ENCODE measurements at places on chromosomes 5 and 9.

DNA sequence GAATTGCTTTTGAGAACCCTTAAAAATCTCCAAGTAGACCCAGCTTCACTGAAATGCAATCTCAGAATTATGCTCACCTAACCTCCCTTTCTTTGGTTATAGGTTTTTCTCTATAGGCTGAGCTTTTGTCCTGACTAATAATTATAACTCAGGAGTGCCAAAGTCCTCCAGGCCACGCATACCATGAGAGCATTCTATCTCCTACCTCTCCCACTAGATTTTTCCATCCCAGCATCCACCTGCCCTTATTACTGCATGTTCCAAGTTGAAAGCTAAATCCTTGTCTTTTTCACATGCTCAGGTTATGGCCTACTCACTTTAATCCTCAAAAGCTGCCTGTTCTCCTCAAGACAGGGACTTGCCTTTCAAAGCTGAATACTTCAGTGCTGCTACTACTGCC lies 22.1 kb downstream of the ZNF346 start:
- DNase-seq, result no peak

- DNase-seq, result no peak
Observed at GRCh38 chr5:168681556-168682183, 102.5 kb upstream of the PANK3 start.

GRCh38 chr5:148910686-148911361 lies 84.4 kb downstream of the ADRB2 start:
- DNase-seq, result no peak

GRCh38 chr9:124761196-124761595 lies 9.9 kb downstream of the NR6A1 start:
- DNase-seq, result no peak

DNA sequence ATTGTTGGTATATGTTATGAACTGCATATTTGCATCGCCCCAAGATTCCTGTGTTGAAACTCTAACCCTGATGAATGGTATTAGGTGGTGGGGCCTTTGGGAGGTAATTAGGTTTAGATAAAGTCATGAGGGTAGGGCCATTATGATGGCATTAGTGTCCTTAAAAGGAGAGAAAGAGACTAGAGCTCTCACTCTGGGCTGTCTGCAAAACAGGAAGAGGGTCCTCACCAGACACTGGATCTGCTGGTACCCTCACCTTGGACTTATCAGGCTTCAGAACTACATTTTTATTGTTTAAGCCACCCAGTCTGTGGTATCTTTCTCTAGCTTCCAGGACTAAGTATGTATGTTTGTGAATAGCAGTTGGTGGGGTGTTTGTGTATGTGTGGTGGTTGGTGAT lies 68.9 kb downstream of the MACIR start:
- no peak for DNase-seq

GRCh38 chr9:121445986-121446385 lies 53.7 kb downstream of the GGTA1 start:
- DNase-seq, result no peak

DNA sequence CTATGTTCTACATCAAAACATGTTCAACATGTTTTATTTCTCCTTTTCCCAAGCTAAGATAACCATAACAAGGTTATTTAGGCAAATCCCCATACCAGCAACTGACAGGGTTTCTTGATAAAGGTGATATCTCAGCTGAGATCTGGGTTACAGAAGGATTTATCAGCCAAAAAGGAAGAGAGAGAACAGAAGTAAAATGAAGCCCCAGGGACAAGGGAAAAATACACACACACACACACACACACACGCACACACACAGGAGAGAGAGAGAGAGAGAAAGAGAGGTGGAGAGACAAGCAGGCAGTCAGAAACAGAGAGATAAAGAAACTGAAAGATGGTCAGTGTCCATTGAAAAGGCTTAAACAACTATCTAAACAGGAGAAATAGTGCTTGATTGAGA lies 19.7 kb upstream of the MLLT3 start:
- DNase-seq, result no peak

DNA sequence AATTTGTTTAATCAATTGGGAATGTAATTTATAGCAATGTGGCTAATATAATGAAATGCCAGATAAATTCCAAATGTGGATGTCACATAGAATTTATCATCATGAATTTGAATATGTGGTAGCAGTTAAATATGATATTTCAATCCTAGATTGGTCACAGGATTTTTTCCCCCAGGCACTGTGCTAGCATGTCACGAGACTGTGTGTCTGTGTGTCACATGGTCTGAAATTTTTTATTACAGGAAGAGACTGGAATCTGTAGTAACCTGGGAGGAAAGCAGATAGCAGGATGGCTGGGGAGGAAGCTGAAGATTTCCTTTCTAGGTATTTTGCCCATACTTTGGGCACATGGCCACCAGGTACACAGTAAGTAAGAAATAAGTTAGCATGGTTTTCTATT lies 35.4 kb upstream of the MSH3 start:
- DNase-seq, result no peak

GRCh38 chr5:5078009-5078897 lies 61.9 kb upstream of the ADAMTS16 start:
- DNase-seq, result no peak

GRCh38 chr9:35697486-35697885 lies 7.8 kb upstream of the TPM2 start:
- no peak for DNase-seq

DNA sequence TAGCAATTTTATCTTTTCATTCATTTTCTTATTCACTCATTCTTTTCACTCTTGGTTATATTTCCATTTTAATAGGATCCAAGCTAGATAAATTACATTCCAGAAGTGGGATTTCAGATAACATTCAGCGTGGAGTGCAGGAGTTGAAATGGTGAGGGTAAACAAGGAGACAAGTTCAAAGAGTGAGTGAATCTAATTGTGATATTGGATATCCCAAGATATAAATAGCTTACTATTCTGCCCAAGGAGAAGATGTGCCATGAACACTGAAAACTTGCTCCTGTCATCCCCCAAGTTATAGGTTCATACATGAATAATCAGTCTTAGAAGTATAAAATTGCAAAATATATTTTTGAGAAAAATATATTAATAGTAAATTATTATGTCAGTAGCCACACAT lies 459.3 kb downstream of the CETN3 start:
- DNase-seq, result no peak

- DNase-seq, result no peak
Observed at GRCh38 chr5:82863266-82863665, 213.9 kb downstream of the TMEM167A start.

GRCh38 chr5:60842871-60843385 lies 1.1 kb downstream of the ELOVL7 start:
- peak; percentile 5 for DNase-seq

DNA sequence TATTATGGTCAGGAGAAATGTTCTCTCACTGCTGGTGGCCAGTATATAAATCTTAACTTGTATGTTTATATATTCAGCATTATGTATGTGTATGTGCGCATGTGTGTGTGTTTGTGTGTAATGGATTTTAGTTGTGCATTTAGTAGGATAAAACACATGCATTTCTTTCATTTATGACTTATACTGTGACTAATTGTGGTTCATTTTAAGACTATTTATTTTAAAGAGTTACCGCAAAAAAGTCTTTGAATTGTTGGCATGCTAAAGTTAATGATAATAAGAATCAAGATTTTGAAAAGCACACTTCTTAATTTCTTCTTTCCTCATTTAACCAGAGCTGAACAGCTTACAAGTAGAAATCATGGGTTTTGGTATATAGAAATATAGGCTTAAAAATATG lies 60.9 kb downstream of the RAI14 start:
- DNase-seq, result no peak

DNA sequence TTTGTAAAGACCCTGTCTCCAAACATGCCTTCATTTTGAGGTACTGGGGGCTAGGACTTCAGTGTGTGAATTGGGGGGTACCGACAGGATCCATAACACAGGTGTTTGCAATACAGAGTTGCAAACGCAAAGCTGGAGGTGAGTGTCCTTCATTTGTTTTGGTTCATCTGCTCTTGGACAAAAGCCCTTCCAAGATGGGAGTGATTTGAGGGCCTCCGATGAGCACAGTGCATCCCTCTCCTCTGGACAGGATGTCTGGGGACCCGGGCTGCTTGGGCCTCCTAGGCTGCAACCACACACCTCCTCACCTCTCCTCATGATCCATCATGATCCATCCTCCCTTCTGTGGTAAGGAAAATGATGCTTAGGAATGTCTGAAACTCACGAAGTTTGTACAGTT lies 23.8 kb downstream of the FGD3 start:
- no peak for DNase-seq

DNA sequence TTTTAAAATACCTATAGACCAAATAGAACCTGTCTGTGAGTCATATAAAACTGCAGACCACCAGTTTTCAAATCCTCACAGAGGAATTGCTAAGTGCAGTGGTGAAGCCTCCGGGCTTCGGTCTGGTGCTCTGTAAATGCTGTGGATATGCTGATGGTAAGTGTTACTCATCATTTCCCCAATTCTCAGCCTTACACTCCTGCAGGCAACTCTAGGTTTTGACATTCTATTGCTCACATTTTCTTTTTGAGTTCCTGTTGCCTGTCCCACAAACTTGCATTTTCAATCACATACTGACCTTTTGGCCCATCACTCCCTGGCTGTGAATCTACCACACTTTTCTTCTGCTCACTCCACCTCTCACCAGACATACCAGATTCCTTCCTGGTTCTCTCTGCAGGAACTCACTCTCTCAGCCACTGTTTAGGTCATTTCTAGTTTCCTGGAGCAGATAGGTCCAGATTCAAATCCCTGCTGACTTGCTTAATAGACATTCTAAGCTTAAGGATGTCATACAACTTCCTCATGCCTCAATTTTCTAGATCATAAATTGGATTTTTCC lies 192.9 kb downstream of the RAB3C start:
- no peak for DNase-seq

GRCh38 chr5:4258170-4258569 lies 662.5 kb downstream of the IRX1 start:
- no peak for DNase-seq

DNA sequence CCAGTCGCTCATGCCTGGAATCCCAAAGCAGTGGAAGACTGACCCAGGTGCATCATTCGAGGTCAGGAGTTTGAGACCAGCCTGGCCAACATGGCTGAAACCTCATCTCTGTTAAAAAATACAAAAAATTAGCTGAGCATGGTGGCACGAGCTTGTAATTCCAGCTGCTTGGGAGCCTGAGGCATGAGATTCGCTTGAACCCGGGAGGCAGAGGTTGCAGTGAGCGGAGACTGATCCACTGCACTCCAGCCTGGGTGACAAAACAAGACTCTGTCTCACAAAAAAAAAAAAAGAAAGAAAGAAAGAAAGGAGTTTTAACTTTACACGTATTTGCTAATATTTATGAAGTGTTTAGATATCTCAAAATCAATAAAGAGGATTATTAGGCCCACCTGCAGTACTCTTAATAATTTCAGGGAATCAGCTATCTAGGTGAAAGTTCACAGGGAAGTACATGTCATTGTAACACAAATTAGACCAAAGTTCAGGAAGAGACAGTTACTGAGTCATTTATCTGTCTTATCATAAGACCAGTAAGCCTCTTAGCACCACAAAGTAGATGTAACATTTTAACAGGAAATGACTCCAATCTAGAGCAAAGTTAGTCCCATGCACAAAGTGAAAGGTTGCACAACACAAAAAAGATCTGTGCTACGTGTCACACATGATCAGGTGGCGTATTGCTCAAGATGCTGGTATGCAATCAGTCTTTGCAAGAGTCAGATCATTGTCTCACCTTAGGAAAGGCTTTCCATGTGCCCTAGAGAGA lies 34.1 kb upstream of the PLIN2 start:
- no peak for DNase-seq

DNA sequence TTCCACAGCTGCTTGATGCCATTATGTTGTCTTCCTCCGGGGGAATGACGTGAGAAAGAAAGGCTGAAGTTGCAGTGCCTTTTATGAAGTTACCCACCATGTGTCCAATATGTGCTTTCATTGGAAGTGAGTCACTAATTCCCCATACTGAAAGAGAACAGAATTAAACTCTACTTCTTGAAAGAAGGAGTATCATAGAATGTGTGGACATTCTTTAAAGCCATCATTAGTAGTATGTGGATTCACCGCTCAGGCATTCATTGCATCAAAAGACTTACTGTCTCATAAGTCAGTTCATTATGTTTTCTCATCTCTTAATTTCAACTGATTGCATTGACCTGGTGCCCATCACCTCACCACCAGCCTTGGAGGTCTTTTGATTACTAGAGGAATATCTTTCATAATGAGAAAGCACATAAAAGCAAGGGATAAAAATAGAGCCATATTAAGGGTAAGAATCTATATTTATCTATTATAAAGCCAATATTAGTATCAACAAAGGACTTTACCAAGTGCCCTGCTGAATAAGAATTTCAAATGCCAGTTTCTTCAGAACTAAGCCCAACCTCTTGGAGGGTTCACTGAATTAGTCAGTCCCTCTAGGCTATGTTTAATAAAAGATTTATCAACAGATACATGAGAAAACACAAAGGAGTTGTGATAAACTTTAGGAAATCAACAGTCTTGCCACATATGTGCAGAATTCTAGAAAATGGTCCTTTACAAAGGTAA lies 516.1 kb downstream of the NTRK2 start:
- no peak for DNase-seq

- DNase-seq, result no peak
Observed at GRCh38 chr5:66851306-66851705, 255.1 kb downstream of the MAST4 start.

GRCh38 chr5:143031781-143032580 lies 261.8 kb downstream of the ARHGAP26 start:
- DNase-seq, result no peak

GRCh38 chr9:131393622-131394463 lies at the start of gene PRRC2B:
TSS of gene PRRC2B (plus strand) at chr9:131394086. CDS start at chr9:131430145, 36,059 bp downstream.
- peak; percentile 81 for DNase-seq

GRCh38 chr5:132776131-132776937 lies 705 bp downstream of the SEPTIN8 start:
- peak; percentile 24 for DNase-seq

DNA sequence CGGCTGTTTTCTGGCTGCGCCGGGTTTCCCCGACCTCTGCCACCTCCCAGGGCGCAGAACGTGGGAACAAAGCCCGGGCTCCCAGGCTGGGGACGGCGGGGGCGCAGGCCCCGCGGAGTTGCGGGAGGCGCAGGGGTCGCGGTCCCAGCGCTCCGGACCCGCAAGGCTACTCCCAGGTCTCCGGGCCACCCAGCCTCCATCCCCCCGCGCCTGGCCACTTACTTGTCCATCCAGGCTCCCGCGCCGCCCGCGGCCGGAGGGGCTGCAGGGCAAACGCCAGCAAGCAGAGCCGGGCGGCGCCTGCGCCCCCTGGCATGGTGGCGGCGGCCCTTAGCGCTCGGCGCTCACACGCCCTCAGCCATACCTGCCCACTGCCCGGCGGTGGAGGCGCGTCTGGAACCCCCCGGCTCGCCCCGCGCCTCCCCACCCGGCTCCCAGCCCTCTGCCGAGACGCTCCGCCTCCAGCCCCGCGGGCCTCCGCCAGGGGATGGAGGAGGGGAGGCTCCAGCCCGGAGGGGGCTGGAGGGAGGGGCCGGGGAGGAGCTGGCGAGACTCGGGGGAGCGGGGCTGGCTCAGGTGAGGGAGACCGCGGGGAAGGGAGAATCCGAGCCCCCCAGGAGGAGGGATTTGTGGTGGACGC lies at the start of gene ADAM19:
TSS of gene ADAM19 (minus strand) at position 395 of the 640 bp plus-strand sequence. CDS start at position 316, 79 bp downstream.
- DNase-seq, result peak; percentile 37

All from NCI-H1105 treated with DMSO at 0.1 percent for 48 hours (cell line).